ENCODE measurements at places on chromosomes 6 and 20.

GRCh38 chr20:4064144-4064909, 49.0 kb upstream of the RNF24 start:
- H3K4me3 ChIP-seq = no peak overlapping the region
- H3K27ac ChIP-seq = no peak overlapping the region
- no peaks in the 10 kb centered on the region for H3K27me3 ChIP-seq
- DNase-seq = no peak

DNA sequence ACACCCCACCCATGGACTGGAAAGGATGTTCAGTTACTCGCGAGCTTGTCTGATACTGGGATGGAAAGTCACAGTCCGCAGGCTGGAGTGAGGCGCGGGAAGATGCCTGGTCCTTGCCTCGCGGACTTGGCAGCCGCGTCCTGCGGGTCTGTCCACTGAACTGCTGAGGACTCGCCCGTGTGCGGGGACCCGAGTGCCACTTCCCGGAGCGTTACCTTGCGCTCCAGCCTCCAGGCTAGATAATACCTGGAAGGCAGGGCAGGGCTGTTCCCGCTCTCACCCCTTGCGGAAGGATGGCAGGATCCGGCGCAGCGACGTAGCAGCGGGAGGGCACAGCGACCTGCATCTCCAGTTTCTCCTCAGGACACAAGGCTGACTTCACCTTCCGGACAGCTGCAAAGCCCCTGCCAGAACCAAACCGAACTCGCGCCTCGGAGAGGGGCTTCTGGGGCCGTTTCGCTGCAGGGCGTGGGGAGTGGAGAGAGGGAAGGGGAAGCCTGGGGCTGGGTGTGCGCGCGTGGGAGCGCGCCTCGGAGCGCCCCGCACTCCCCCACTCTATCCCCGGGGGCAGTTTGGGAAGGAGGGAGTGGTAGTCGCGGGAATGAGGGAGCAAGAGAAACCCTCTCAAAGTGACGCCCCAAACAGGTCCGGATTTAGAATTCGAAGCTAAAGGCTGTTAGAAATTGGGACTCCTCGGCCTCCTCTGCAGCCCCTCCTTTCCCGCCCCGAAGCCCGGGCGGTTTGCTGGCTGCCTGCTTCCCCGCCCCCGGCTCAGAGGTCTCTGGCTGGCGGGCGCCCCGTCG, at the start of gene KCNQ5:
Gene KCNQ5 (plus strand): TSS at position 774 of the 803 bp plus-strand sequence.
- H3K4me3 ChIP-seq = peak within 1 kb of the TSS; percentile 95
- H3K27me3 ChIP-seq = no peaks in the 10 kb centered on the region
- peaks cover 71% of the 10 kb centered on the region for H3K4me1 ChIP-seq
- H3K27ac ChIP-seq = peak within 1 kb of the TSS; percentile 98
- DNase-seq = peak; percentile 48

GRCh38 chr6:84625506-84625905, 138.9 kb downstream of the TBX18 start:
- H3K36me3 ChIP-seq = no peaks in the 10 kb centered on the region
- no peak overlapping the region for H3K27ac ChIP-seq
- DNase-seq = no peak
- H3K4me1 ChIP-seq = no peaks in the 10 kb centered on the region
- no peak overlapping the region for H3K4me3 ChIP-seq
- H3K27me3 ChIP-seq = no peaks in the 10 kb centered on the region

- H3K4me3 ChIP-seq = no peak overlapping the region
- no peak overlapping the region for H3K27ac ChIP-seq
- no peaks in the 10 kb centered on the region for H3K27me3 ChIP-seq
- peaks cover 62% of the 10 kb centered on the region for H3K4me1 ChIP-seq
- peaks cover 11% of the 10 kb centered on the region for H3K36me3 ChIP-seq
- no peak for DNase-seq
Observed at GRCh38 chr6:127937102-127937501, 36.2 kb upstream of the THEMIS start.

GRCh38 chr6:166005944-166006899, 161.4 kb downstream of the TBXT start:
- H3K4me3 ChIP-seq = no peak overlapping the region
- peaks cover 69% of the 10 kb centered on the region for H3K27me3 ChIP-seq
- no peaks in the 10 kb centered on the region for H3K36me3 ChIP-seq
- H3K4me1 ChIP-seq = peaks cover 7% of the 10 kb centered on the region
- H3K27ac ChIP-seq = no peak overlapping the region
- no peak for DNase-seq

GRCh38 chr20:53142225-53143127, 170.3 kb downstream of the TSHZ2 start:
- no peak overlapping the region for H3K4me3 ChIP-seq
- H3K27me3 ChIP-seq = peaks cover 4% of the 10 kb centered on the region
- peaks cover 30% of the 10 kb centered on the region for H3K4me1 ChIP-seq
- H3K27ac ChIP-seq = no peak overlapping the region
- H3K36me3 ChIP-seq = no peaks in the 10 kb centered on the region

- H3K4me3 ChIP-seq = no peak overlapping the region
- H3K27ac ChIP-seq = no peak overlapping the region
- peaks cover 11% of the 10 kb centered on the region for H3K27me3 ChIP-seq
- no peaks in the 10 kb centered on the region for H3K4me1 ChIP-seq
- DNase-seq = no peak
Observed at GRCh38 chr20:48313324-48313723, 514.5 kb downstream of the PREX1 start.

DNA sequence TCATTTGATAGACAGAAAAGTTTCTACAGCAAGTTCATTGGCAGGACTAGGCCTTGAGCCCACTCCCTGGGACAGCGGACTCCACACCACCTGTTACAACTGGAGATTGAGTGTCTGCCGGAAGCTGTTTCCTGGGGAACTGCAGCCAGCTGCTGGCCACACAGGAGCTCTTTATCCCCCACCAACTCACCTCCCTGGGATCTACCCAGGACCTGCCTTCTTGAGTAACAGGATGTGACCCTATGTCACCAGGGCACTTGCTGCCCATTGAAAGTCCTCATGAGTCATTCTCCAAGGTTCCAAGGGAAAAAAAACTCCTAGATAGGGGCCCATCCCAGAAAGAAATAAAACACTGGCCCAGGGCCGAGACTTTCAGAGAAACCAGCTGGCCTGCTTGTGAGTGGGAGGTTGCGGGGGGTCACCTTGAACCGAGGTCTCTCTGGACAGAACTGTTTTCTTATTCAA, 37.4 kb upstream of the SLC9A8 start:
- H3K4me3 ChIP-seq = no peak overlapping the region
- no peak for DNase-seq
- H3K27ac ChIP-seq = no peak overlapping the region
- H3K27me3 ChIP-seq = peaks cover 15% of the 10 kb centered on the region

- no peak overlapping the region for H3K27ac ChIP-seq
- DNase-seq = no peak
- peaks cover 30% of the 10 kb centered on the region for H3K36me3 ChIP-seq
- H3K4me1 ChIP-seq = peaks cover 30% of the 10 kb centered on the region
- no peak overlapping the region for H3K4me3 ChIP-seq
Observed at GRCh38 chr20:10568032-10568431, 105.8 kb downstream of the JAG1 start.

DNA sequence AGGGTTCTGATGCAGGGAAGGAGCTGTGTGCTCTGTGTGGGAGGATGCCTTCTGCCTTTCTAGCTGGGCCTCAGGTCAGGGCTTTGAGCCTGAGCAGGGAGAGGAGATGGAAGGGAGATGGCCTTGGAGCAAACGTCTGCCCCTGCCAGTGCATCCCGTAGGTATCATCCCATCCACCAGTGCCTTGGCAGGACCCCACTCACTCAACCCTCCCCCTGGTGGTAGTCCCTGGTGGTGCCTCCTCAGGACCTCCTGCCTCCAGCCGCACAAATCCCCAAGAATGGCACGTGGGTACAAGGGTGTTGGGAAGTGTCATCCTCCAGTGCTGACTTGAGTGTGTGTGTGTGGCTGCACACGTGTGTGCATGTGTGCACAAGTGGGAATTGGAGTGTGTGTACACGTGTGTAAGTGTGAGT, 23.1 kb upstream of the MICB start:
- no peak overlapping the region for H3K27ac ChIP-seq
- peaks cover 46% of the 10 kb centered on the region for H3K4me1 ChIP-seq
- no peak overlapping the region for H3K4me3 ChIP-seq
- H3K36me3 ChIP-seq = peaks cover 7% of the 10 kb centered on the region
- H3K27me3 ChIP-seq = no peaks in the 10 kb centered on the region

DNA sequence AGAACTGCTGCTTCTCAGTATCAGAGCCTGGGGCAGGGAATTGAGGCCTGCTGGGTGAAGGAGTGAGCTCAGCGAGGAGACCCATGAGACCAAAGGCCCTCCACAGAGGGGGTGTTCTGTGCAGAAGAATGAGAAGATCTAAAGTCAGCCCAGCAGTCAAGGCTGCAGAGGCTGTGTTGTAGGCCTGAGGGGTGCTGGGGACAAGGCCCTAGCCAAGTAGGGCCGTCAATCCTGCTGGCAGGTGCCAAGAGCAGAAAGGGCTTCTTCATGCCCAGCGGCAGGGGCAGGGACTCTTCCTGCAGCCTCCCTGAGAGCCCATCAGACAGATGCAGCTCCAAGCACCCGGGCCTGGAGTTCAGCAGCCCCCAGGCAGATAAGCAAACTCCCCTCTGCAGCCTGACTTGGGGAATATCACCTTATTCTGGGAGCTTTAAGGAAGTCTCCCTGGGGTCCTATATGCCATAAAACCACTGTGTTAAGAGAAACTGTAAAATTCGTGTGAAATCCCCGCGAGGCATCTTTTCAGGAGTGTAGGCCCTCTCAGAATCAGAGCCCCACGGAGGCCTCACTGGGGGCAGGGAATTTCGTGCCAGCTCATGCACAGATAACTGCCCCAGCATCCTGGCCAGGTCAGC, 9.0 kb downstream of the CCDC167 start:
- peaks cover 13% of the 10 kb centered on the region for H3K36me3 ChIP-seq
- peak overlapping the region; percentile 88 for H3K27ac ChIP-seq
- no peaks in the 10 kb centered on the region for H3K27me3 ChIP-seq
- DNase-seq = no peak
- no peak overlapping the region for H3K4me3 ChIP-seq

DNA sequence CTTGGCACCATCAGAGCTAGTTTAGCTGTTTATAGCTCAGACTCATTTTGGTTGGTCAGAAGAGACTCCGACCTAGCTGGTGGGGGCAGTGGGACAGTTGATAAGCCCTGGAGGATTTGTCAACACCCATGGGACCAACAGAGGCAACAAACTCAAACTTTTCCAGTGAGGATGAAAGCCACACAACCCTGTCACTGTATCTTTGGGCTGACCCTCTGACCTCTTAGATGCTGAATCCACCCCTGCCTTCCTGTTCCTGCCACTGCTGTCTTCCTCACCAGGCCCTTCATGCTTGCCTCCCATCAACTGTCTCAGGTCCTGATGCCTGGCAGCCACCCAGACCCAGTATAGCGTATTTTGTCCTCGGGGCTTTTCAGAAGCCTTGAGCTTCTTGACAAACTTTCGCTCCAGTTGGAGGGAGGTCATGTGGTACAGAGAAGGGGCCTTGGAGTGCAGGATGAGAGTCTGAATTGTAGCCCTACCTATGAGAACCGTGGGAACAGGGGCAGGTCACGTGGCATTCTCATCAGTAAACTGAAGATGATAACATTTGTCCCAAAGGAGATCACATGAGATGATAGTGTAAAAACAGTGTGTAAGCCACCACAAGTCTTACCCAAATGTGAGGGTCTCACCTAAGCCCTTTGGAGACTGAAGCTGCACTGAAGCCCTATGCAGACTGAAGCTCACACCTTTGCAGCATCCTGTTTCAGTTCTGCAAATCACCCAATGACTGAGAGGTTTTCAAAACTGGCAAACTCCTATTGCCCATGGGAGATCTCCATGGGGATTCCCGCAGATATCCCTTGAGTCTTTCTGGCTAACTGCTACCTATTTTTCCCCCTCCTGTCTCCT, 72.0 kb upstream of the F13A1 start:
- DNase-seq = no peak
- peaks cover 12% of the 10 kb centered on the region for H3K27me3 ChIP-seq
- no peaks in the 10 kb centered on the region for H3K36me3 ChIP-seq
- peaks cover 8% of the 10 kb centered on the region for H3K4me1 ChIP-seq
- H3K27ac ChIP-seq = no peak overlapping the region

GRCh38 chr6:45428727-45429126, 51.0 kb upstream of the SUPT3H start:
- H3K27ac ChIP-seq = peak overlapping the region; percentile 60
- no peak for DNase-seq
- H3K4me1 ChIP-seq = peaks cover 74% of the 10 kb centered on the region
- peaks cover 6% of the 10 kb centered on the region for H3K27me3 ChIP-seq
- H3K36me3 ChIP-seq = peaks cover 34% of the 10 kb centered on the region

DNA sequence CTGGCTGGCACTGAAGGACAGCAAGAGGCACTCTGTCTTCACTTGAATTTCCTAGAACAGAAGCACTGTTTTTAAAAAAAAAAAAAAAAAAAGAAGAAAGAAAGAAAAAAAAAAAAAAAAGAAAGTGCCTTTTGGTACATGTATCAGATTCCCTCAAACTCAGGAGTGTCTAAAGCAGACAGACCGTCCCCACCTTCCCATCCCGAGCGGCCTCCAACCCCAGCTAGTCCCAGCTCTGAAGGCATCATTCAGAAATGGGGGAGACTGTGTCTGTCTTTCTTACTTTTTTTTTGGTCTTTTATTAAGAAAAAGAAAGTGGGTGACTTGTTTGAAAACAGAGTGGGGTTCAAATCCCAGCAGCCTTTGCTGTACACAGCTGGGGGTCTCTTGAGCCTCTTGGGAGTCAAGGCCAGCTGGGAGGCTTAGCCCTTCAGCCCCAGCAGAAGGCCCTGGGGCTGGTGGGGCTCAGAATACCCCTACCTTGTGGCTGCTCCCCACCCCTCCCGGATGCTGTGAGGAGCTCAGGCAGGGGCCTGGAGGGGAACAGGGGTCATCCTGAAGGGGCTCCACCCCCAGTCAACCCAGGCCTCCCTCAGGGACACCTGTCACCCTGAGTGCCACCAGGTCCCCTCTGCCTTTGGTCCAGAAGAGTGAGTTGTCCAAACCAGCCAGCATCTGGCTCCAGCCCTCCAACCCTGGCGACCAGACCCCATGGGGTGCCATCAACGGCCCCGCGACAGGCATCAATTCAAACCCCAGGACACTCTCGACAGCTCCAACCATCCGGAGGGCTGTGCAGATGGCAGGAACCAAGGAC, 128.3 kb downstream of the TAF4 start:
- no peak for DNase-seq
- H3K27ac ChIP-seq = no peak overlapping the region
- no peak overlapping the region for H3K4me3 ChIP-seq

GRCh38 chr20:24045621-24046318, 57.2 kb upstream of the GGTLC1 start:
- H3K4me1 ChIP-seq = peaks cover 34% of the 10 kb centered on the region
- DNase-seq = no peak
- no peak overlapping the region for H3K27ac ChIP-seq
- H3K27me3 ChIP-seq = no peaks in the 10 kb centered on the region

DNA sequence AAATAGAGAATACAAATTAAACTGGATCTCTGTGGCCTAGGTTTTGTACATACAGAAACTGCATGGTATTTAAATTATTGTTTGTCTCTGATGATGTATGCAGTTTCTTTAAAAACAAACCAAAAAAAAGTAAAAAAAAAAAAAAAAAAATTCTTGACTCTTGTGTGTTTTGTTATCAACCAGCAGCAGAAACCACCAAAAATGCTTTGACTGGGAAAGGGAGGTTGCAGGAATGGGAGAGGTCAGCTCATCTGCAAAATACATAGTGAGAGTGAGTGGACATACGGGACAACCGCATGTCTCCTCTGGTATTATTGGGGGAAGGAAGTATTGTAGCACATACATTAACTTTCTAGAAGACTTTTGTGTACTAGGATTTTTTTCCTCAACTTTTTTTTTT, 38.0 kb downstream of the TBC1D7 start:
- no peaks in the 10 kb centered on the region for H3K27me3 ChIP-seq
- no peak overlapping the region for H3K27ac ChIP-seq
- H3K4me1 ChIP-seq = peaks cover 6% of the 10 kb centered on the region
- DNase-seq = no peak

All from activated naive CD8-positive, alpha-beta T cell treated with anti-CD3 and anti-CD28 coated beads, Interleukin-2, amount 50 U/mL, for 24 hours (primary cell).